ENCODE measurements at places on chromosomes 3 and 15. TPM values are rescaled to one million over a fixed set of nuclear protein-coding genes. Genes with fewer than 3 reads are reported as not detected.

GRCh38 chr15:67570875-67571647, 28.6 kb downstream of the MAP2K5 start:
- no peaks in the 10 kb centered on the region for H3K4me1 ChIP-seq
- no peak overlapping the region for H3K27ac ChIP-seq

- no peak for DNase-seq
- no peak overlapping the region for H3K4me3 ChIP-seq
- H3K4me1 ChIP-seq: no peaks in the 10 kb centered on the region
- H3K36me3 ChIP-seq: no peaks in the 10 kb centered on the region
- H3K27ac ChIP-seq: no peak overlapping the region
- no peaks in the 10 kb centered on the region for H3K27me3 ChIP-seq
Measured at GRCh38 chr3:146078031-146078430, 83.0 kb downstream of the PLOD2 start.

The ACTC1 gene
- not detected for total RNA-seq

DNA sequence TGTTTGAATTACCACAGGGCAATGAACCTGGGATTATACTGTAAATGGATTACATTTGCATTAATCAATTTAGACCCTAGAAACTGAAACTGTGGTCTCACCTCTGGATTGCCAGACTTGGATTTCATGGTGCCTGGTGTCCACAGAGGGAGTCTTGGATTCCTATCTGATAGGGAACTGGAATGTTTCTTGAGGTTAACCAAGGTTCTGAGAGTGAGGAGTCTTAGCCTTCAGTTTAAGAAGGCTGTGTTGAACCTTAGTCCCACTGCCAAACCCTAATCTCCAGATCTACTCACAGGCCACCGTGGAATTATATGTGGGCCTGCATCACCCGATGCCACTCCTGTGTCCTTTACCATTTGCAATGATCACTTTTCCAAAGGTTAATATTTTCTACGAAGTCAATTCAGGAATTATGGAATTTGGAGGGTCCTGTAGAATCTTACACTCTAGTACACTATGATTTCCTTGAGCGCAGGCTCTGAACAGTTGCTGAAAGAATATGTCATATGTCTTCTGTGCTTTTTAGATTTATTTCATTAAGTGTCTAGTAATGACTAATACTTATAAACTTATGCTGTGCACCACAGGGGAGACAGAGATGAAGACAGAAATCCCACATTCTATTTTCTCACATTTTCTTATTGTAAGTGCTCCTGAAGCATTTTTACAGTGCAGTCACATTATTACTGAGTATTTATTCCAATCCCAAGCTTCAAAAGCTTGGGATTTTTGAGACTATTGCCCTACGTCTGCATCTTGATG, 87.9 kb downstream of the EFL1 start:
- no peak for DNase-seq
- no peak overlapping the region for H3K27ac ChIP-seq
- no peaks in the 10 kb centered on the region for H3K36me3 ChIP-seq

The CA12 gene
- total RNA-seq: not detected
